ENCODE measurements at places on chromosomes 16 and 17.

GRCh38 chr16:2481676-2482075 is 6.7 kb downstream of the TBC1D24 start:
- DNase-seq: no peak

GRCh38 chr17:43628089-43628650 is 33.6 kb downstream of the MEOX1 start:
- no peak for DNase-seq

DNA sequence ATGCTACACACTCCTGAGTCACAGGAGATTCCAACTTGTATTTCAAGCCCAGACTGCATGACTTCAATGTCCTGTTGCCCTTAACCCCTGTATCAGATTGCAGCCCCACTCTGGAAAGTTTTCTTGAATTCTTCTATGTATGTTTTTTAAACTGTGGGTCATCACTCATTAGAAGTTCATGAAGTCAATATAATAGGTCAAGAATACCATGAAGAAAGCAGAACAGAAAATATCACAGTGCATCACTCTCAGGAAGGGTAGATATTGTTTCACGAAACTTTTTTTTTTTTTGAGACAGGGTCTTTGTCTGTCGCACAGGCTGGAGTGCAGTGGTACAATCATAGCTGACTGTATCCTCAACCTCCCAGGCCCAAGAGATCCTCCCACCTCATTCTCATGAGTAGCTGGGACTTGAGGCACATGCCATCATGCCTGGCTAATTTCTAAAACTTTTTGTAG is 20.5 kb downstream of the PRKCB start:
- DNase-seq: no peak

GRCh38 chr16:1923299-1924034 is 5.3 kb upstream of the HS3ST6 start:
- DNase-seq: no peak

- DNase-seq: no peak
These were observed 23.6 kb downstream of the CA4 start for GRCh38 chr17:60173304-60173819.

DNA sequence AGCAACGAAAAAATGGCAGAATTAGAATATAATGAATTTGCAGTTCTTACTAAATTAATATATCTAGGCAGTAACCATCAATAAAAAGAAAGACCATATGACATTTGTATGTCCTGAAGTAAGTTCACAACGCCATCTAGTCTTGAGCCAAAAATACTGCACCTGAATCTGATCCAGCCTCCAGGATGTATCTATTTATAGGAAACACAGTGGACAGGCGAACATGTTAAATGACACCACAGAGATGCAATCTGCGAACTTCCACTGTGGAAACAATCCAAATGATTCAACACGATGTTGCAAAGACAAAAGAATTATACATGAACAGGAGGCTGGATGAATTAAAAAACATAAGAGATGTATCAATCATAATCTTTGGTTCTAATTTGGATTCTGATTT is 197.6 kb downstream of the CDH13 start:
- DNase-seq: no peak

DNA sequence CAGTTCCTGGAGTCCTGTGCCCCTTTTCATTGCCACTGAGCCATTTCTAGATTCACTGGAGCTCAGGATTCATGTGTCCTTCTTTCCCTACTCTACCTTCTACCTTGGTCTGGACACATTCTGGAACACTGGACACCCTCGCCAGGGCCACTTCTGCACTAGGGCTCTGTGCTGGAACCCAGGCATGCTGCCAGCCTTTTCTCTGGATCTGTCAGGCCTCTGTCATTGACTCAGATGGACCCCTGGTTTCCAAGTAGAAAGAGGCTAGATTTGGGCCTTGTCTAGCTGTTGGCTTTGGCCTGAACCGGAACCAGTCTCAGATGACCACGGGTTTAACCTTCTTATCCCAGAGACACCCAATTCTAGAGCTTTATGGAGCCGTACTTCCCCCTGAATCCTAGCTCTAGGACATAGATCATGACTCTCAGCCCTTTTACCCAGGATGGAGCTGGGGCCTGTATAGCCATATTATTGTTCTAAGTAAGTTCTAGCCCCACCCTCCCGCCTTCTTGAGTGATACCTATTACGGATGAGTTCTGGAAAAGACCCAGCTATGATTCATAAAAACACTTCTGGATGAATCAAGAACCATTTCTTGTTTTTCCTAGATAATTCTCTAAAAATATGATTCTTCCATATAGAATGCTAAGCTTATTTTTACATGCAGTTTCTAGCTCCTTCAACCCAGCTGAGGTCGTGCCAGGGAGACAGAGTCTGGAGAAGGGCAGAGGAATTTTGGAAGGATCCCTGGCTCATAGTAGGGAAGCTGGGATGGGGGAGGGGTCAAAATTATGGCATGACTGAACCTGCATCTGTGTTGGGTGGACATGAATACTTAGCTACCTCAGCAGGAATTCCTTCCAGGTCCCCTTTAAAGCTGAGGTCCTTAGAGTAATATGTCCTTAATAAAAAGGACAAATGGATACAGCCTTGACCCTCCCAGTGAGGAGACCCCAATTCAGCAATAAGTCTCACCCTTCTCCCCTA is 1.1 kb upstream of the CHRNB1 start:
- no peak for DNase-seq

GRCh38 chr17:64326420-64327054 is 63.5 kb upstream of the TEX2 start:
- DNase-seq: no peak

GRCh38 chr16:31080035-31080629 is 5.9 kb downstream of the ZNF646 start:
- DNase-seq: no peak

DNA sequence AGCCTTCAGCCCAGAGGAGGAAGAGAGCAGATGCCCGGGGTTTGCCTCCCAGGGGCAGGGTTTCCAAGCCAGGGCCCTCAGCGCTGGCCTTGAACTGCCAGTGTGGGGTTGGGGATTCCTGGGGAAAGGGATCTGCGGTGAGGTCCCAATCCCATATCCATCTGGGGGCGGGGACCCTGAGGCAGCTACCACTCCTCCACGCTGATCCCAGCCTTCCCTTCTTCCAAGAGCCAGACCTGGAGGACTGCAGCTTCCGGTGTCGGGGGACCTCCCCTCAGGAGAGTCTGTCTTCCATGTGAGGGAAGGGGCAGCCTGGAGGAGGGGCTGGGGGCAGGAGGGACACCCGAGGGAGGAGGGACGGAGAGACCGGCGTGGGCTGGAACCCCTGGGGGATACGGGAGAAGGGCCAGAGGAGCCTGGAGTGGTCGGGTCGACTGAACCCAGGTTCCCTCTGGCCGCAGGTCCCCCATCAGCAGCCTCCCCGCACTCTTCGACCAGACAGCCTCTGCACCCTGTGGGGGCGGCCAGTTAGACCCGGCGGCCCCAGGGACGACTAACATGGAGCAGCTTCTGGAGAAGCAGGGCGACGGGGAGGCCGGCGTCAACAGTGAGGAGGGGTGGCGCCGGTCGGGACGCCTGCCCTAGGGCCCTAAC is 10.7 kb upstream of the CISD3 start:
- DNase-seq: no peak
